Foreskin keratinocyte (primary cell): ENCODE measurements at places on chromosomes 4 and X. TPM values are rescaled to one million over a fixed set of nuclear protein-coding genes. Genes with fewer than 3 reads are reported as not detected.
A peak's percentile ranks its signal among the peaks of the same experiment; 100 is the strongest.

DNA sequence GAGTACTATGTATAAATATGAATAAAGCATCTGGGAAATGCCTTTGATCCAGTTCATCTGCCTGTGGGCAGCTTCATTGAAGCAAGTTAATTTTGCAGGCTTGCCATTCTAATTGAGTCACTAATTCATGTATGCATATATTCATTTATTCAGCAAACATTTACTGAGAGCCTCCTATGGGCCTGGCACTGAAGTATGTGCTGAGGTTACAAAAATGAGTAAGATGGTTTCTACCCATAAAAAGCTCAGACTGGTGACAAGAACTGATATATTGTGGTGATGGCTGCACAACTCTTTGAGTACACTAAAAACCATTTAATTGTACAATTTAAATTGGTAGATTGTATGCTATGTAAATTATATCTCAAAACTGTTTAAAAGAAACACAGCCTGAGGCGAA, 1.1 kb upstream of the MRPL1 start:
- DNase-seq: no peak

MCF2 gene
- total RNA-seq: 0.21 and 0.31 TPM in 2 replicates

DNA sequence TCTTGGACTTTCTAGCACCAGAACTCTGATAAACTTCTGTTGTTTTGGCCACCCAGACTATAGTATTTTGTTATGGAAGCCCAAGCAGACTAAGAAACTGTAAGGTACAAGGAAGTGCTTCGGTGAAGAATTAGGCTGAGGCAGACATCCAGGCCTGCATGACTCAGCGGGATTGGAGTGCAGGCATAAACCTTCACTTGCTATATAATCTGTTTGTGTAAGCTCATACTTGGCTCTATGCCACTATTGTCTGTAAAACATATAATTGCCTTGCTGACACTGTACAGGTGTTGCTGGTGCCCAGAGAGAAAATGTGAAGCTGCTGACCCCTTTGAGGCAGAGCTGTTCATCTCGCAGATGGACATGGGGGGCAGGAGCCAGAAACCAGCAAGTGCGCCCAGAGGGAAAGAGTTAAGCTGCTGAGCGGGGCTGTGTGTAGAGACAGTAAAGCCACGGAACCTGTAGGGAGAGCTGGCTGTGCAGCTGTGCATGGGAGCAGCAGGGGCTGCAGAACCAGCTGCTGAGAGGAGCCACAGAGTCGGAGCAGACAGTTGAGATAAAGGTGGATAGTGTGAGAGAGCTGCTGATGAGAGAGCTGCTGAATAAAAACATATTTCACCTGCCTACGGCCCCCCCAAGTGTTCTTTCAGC, 96.2 kb downstream of the RBM46 start:
- peak; percentile 37 for DNase-seq

INPP4B gene
- total RNA-seq: 46.9 and 61.6 TPM in 2 replicates

DNA sequence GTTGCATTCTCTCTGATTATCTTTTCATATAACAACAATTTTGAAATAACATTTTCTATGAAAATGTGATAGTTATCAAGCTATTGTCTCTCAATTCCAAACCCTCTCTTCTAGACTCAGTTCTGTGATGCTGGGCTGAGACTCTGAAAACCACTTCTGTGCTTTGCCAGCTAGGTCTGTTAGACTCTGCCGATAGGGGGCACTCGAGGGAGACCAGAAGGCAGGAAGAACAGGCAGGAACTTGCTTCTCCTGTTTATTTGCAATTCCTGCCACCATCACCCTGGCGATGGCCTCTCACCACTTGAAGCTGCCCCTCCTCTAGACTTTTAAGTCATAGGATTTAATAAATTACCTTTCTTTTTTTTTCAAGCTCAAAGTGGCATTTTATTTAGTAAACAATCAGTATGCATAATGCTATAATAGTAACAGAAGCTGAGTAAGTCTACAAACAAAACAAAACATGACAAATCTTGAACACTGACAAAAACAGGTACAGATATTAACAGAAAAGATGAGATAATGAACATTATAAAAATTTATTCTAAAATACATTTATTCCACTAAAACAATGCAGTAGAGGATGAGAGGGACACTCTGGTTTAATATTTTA, 49.7 kb downstream of the RASL11B start:
- DNase-seq: peak; percentile 57

ATP8A1 gene
- total RNA-seq: 0.14 and 0.20 TPM in 2 replicates

DNA sequence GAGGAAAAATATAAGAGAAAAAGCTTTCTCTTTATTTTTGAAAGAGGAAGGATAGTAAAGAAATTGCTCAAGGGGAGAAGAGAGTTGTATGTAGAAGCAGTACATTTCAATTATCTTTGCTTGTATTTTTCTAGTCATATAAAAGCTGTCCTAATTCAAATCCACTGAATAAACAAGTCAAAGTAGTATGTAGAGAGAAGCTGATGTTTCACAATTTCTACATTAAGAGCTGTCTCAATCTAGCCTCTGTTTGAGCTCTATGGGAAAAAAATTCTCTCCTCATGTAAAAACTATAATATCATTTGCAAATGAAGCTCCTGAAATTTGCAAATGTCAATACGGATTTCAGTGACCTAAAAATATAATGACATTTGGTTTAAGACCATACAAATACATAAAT, 52.6 kb downstream of the CHM start:
- DNase-seq: no peak

NPNT gene
- total RNA-seq: 0.51 and 1.4 TPM in 2 replicates

GNRHR gene
- not detected in 2 replicates for total RNA-seq

NAAA gene
- 5.7 and 10.4 TPM in 2 replicates for total RNA-seq

GRCh38 chr4:23889391-23889790, 456 bp downstream of the PPARGC1A start:
- no peak for DNase-seq

- no peak for DNase-seq
These were observed 62.6 kb upstream of the C4orf54 start for GRCh38 chr4:99720206-99720605.

BEX5 gene
- total RNA-seq: 0.42 and 0.92 TPM in 2 replicates

SMIM10L2A gene
- total RNA-seq: 0.03 and 0.14 TPM in 2 replicates

MAGEE1 gene
- total RNA-seq: 3.6 and 3.8 TPM in 2 replicates

- DNase-seq: no peak
These were observed 113.1 kb downstream of the ENPP6 start for GRCh38 chr4:184104419-184105101.

DNA sequence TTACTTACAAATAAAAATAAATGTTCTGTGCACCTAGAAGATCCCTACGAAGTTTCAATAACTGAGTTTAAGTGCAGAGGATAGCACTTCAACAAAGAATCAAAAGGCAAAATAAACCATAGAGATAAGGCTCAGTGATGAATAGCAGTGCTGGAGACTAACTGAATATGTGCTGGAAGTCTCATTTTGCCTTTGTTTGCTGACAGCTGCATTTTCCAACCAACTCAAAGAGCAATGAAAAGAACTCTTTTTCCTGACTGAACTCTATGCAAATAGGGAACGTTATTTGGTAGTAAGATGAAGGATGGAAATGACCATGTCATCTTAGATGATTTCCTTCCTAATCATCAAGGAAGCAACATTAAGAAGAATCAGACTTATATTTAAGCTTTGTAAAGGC, 32.7 kb upstream of the ADH7 start:
- DNase-seq: no peak

GRCh38 chr4:174365018-174365587, 81.4 kb downstream of the CEP44 start:
- no peak for DNase-seq

- no peak for DNase-seq
These were observed 42.0 kb downstream of the AREG start for GRCh38 chr4:74486905-74487304.

VCX gene
- not detected in 2 replicates for total RNA-seq

STAP1 gene
- total RNA-seq: not detected in 2 replicates

CPE gene
- total RNA-seq: 0.75 and 0.95 TPM in 2 replicates

DOCK11 gene
- total RNA-seq: 6.2 and 9.3 TPM in 2 replicates
